GDM1 (cell line): ENCODE measurements at places on chromosomes 6 and 20.

DNA sequence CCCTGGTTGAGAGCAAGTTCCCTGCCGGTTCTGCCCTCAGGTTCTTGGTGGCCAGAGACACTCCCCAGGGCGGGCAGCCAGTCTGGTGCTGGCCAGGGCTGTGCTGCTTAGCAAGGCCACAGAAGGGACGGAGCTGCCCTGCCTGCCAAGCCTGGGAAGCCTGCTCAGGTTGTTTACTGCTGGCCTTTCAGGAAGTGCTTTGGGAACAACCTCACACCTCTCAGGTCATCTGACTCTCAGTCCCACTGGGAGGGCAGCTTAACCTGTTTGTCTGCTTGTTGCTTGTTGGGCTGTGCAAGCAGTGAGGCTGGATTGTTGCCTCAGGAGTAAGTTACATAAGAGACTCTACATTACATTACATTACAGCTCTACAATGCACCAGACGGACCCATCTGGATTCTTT lies 75.8 kb upstream of the AFDN start:
- no peak for DNase-seq

DNA sequence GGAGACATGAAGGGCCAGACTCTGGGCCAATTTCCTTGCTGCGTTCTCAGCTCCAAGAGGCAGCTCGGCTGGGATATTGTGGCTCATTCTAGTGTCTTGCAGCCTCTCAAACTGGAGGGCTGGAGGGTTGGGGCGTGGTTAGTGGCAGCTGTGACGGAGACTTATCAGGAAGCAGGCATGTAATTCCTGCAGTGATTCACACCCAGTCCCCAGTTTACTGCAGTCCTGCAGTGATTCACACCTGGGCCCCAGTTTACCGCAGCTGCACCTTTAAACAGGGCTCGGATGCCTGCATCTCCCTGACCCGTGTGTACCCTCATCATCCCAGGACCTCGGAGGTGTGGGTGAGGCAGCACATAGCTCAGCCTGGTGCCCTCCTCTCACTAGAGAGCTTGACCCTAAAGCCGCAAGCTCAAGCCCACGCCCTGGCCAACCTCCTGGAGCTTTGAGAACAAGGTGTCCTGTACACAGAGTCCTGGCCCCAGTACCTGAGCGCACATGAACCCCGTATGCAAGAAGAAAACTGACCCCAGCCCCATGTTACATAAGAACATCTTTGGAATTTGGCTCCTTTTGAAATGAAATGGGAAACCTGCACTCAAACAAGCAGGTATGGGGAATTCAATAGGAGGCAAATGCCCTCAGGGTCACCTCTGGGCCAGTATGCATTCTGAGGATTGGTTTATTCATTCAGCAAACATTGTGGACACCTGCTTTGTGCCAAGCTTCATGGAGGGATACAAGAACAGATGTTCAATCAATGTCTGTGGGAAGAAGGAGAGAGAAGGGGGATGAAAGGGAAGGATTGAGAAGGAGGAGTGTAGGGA lies 55.3 kb upstream of the FAM83D start:
- no peak for DNase-seq

- no peak for DNase-seq
Observed at GRCh38 chr6:3874069-3874468, 24.9 kb downstream of the FAM50B start.

DNA sequence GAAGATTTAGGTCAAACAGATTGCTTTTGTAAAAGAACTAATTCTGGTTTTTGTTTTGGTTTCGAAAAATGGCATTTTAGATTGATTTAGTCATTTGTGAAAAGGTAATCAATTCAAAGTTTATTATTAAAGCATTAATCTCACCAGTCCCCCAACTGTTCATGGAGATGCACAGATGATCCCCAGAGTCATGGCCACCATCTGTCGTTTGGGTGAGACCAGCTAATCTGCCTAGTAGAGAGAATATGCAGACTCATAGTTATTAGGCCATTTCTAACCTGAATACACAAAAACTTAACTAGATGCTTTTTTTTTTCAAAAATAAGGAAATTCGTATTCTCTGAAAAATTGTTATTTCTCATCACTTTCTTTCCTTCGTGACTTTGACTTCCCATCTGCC lies 58.1 kb downstream of the C6orf58 start:
- DNase-seq = no peak

DNA sequence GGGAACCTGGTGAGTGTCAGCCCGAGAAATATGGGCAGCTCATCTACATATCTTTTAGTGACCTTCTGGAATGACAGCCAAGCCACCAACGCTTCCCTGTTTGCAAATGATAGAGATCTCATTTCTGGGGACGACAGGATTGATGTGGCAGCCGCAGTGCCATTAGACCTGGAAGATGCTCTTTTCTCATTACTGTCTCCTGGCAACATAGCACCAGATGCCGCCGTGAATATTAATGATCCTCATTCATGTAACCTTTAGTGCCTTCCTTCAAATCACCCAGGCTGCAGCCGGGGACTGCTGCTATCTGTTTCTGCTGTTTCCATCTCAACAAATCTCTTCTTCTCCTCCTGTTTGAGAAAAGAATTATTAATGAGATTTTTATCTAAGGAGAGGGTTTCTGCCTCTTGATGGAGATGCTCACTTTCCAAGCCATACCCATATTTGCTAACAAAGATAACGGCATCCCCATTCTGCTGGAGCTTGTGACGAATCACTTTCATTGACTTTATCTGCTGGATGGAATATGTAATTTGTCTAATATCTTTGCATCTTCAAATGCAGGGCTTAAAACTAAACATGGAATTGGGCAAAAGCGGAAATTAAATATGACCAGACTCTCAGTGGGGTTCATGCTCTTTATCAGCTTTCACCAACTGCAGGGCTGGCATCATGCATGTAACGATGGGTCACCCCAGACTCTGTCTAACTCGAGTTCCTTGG lies 74.8 kb upstream of the KIF16B start:
- no peak for DNase-seq
